Endothelial cell of umbilical vein (primary cell): ENCODE measurements at places on chromosomes 5 and 9. TPM values are rescaled to one million over a fixed set of nuclear protein-coding genes. Genes with fewer than 3 reads are reported as not detected.

GRCh38 chr5:57601996-57602395 is 119.4 kb upstream of the ACTBL2 start:
- no peak for DNase-seq

DNA sequence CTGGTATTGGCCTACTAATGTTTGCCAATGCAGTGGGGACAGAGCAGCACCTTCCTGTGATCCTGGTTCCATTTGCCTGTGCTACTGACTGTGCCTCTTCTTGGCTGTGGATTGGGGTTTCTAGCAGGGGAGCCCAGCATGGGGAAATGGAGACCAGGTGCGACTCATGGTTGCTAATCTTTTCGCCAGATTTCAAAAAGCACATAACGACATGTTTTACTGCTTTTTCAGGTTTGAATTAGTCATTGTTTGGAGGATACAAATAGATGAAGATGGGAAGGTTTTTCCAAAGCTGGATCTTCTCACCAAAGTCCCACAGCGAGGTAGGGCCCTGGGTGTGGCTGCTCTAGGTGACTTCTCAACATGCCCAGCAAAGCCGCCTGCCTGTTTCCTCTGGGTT is 57.6 kb downstream of the IPPK start:
- no peak for DNase-seq

DNA sequence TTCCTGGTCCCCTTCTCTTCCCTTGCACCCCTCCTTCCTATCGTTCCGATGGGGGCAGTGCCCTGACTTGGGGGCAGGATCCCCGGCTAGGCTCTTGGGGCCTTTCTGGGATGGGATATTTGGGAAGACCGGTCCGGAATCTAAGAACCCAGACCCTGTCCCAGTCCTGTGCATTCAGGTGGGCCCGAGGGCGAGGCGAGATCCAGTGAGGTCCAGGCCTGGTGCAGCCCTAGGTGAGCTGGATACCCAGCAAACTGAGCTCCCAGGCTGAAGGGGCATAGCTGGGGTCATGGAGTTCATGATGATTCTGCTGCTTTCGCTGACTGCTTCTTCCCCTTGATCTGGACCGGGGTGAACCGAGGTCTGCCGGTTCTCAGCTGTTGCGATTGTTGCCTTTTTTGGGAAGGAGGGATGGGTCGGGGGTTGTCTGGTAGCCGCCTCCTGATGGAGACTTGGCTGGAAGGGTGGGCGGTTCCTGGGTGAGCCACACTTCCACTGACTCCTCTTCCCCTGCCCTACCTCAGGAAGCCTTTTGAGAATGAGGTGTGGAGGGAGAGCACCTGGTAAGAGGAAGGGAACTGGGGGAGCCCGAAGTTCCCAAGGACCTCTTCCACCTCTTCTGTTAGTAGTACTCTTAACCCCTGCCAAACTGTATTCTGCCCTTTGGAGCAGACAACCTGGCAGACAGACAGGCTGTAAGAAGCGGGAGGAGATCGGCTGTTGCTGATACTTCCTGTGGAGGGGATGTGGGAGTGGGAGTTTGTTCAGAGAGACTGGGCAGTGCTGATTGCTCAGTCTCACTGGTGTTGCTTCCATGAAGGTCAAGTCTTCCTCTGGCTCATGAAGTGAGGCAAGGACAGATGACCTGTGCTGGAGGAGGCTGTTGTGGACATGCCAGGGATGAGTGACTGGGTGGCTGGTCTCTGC is 1.0 kb downstream of the LRRC8A start:
- peak; percentile 49 for DNase-seq

DNA sequence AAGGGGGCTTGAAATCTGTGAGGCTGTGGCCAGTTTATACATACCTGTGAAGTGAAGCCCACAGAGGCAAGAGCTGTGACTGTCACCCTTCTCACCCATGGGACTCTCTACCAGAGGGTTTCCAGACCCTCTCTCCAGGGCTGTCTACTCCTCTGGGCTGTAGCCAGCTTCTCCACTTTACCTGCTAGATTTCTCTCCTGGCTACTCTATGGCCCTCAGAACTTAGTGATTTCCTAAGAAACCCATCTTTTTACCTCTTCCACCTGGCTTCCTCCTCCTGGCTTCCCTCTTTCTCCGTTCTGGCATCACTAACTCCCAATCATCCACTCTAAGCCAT is 78.0 kb downstream of the SEC61B start:
- DNase-seq: no peak

DNA sequence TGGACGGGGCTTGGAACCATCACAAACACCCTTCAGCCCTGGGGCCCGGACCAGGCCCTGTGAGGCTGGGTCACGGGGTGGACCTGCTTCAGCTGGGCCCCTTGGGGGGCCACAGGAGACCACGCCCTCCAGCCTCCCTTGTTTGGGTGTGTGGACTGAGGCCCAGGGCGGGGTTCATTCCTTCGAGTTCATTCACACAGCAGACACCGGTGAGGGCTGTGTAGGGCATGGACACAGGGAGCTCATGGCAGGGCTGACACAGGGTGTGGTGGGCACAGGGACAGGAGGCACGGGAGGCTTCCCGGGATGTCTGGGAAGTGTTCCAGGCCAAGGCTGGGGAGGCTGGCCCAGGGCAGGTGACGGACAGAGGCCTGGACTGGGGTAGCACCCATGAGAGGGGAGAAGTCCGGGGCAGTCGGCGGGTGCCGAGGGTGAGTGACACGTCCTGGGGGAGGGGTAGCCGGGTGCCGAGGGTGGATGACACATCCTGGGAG is 8.9 kb downstream of the DNLZ start:
- no peak for DNase-seq

GRCh38 chr5:137595396-137596079 is 96.4 kb upstream of the SPOCK1 start:
- DNase-seq: no peak

DNA sequence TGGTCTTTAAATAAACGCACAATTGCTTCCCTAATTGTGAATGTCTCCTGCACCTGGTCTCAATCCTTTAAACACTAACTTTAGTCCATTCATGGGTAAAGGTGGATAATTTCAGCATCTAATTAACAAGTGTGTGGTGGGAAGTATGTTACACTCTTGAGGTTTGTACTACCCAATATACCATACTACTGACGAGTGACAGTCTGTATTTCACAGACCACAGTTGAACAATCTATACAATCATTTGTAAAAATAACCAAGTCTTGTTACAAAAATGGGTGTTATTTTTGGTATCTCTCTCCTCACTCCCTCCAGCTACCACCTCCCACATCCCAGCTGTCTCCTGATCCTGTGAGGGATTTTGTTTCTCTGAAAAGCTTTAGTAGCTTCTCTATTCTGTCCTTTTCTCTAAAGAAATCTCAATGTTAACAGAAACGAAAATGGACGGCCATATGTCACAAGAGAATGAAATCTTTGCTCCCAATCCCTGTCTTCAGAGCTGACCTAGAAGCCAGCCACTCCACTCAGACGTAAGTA is 62.3 kb upstream of the ZNF366 start:
- DNase-seq: no peak

DNA sequence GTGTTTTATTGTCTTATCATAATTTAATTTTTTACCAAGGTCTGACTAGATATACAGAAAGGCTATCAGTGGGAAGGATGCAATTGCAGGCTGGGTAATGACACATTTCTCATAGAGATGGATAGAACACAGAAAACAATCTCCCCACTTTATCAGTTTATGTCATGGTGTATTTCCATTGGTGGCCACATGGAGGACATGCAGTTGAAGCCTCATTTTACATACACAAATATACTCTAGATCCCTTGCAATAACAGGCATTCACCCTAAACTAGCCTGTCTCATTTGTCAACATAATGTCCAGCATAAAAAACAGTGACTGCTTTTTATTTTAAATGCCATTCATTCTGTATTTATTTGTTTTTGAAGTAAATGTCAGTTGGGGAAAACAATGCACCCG is 526.3 kb downstream of the GABRG2 start:
- no peak for DNase-seq

- no peak for DNase-seq
These were observed 1710.1 kb upstream of the CDH9 start for GRCh38 chr5:28748446-28748845.

DNA sequence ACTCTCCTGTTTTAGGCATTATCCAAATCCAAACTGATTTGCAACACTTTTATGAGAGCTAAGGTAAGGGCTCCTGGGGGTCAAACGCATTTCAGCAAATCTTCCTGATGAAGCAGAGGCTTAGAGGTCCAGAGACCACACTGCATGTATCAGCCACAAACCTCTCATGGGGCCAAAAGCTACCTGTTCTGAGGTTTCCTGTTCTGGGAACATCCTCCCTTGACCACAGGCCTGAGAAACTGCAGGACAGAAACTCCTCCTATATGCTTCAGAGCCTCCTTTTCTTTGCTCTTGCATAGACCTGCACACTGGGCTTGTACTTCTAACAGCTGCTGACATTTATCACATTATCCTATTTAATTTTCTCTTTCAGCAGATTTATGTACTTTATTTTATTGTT is 92.6 kb downstream of the OR2K2 start:
- DNase-seq: no peak

DNA sequence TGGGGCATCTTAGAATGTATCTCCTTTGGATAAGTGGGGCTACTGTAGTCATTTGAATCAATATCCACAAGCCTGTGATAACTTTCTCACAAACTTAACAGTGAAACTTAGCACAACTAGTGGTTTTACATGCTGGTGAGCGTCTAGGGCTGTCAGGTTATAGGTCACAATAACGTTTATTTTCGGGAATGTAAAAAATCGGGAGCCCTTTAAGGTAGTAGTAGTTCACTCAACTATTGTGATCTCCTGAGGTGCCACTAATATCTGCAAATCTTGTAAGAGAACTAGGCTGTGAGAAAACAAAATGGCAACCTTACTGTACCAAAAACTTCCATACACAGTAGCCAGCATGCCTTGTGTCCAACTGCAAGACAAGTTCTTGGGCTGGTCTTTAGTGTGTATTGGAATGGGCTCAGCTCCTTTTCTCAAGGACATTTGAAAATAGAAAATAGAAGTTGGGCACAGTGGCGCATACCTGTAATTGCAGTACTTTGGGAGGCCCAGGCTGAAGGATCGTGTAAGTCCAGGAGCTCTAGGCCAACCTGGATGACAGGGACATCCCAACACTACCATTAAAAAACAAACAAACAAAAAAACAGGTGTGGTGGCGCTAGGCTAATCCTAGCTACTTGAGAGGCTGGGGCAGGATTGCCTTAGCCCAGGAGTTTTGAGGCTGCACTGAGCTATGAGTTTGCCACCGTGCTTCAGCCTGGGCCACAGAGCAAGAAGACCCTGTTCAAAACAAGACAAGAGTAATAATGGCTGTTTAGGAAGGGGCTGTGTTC is 5.2 kb upstream of the PKN3 start:
- no peak for DNase-seq

Gene IFNA7
- total RNA-seq: not detected in 2 replicates
